ENCODE measurements at places on chromosomes 7 and 10. TPM values are rescaled to one million over a fixed set of nuclear protein-coding genes. Genes with fewer than 3 reads are reported as not detected.

SMO gene
- 16.5 TPM for total RNA-seq

ZNF282 gene
- 25.8 TPM for total RNA-seq

SYNPO2L gene
- not detected for total RNA-seq

HTR7 gene
- total RNA-seq, result 0.15 TPM

FAM20C gene
- total RNA-seq, result 37.6 TPM

CALML5 gene
- not detected for total RNA-seq

HOXA6 gene
- total RNA-seq, result 2.5 TPM

C10orf88 gene
- total RNA-seq, result 9.5 TPM

HTR5A gene
- total RNA-seq, result not detected

SPDYE16 gene
- not detected for total RNA-seq

Data from A549 treated with DMSO at 1 μM for 4 hours (cell line).